Dermis blood vessel endothelial cell (primary cell): ENCODE measurements at places on chromosomes 12 and 14.

GRCh38 chr12:6161124-6161882, 36.8 kb upstream of the VWF start:
- peak; percentile 91 for DNase-seq

GRCh38 chr12:52434081-52434733, at the start of gene KRT75:
TSS of gene KRT75 (minus strand) at chr12:52434371. CDS start at chr12:52434304, 67 bp downstream.
- DNase-seq: no peak

GRCh38 chr12:56164345-56164729, 6.2 kb downstream of the MYL6 start:
- no peak for DNase-seq

DNA sequence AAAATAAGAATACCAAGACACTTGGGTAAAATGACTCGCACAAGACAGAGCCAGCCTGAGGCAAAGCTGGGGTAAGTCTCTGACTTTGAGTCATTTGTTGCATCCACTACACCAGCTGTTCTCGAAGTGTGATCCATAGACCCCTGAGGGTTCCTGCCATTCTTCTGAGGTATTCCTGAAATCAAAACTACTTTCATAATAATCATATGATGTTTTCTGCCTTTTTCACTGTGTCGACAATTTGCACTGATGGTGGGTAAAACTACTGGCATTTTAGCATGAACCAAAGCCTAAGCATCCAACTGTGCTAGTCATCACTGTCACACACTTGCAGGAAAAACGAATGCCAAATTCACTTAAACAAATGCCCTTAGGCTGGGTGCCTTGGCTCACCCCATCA, 135.5 kb upstream of the FUT8 start:
- no peak for DNase-seq

DNA sequence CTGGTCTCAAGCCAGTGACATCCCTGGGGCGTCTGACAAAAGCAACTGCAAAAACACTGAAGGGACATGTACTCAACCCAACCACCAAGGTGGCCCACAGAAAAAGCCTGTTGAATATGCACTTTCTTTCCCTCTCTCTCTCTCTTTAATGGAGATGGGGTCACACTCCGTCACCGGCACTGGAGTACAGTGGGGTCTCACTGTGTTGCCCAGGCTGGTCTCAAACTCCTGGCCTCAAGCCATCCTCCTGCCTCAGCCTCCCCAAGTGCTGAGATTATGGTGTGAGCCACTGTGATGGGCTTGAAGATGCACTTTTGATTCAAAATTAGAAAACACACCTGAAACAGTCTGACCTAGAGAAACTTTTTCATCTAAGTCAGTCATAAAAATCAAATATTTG, 7.2 kb upstream of the CD27 start:
- no peak for DNase-seq

GRCh38 chr14:21631084-21631483, 3.7 kb downstream of the OR10G2 start:
- no peak for DNase-seq

DNA sequence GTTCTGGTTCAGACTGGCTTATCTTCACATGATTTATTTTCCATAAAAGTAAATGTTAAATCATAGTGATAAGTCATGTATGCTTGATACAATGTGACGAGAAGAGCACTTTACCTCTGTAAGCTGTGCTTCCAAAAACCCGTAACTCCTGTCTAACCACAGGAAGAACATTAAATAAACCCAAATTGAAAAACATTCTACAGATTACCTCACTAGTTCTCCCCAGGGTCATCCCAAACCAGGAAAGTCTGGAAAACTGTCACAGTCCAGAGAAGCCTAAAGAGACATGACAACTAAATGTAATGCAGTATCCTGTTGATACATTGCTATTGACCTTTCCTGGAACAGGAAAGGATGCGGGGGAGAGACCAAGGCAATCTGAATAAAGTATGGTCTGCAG, 32.5 kb upstream of the DUSP6 start:
- DNase-seq: no peak

DNA sequence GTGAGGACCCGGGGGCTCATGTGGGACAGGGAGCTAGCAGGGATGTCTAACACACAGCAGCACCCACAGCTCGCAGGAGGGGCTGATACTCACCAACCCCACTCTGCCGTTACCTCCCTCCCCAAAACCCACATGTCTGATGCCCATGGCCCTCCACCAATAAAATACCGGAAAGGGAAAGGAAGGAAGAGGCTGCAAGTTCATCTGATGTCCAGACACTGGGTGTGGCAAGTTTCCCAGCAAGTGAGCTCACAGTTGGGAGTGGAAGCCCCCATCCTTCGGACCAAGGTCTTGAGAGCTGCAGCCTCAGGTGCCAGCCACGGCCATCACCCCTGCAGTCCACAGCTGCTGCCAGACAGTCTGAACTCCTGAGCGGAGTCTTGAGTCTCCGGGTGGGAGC, 39.3 kb upstream of the DIO3 start:
- DNase-seq: no peak

GRCh38 chr12:1781772-1782171, 38.6 kb upstream of the LRTM2 start:
- DNase-seq: no peak

DNA sequence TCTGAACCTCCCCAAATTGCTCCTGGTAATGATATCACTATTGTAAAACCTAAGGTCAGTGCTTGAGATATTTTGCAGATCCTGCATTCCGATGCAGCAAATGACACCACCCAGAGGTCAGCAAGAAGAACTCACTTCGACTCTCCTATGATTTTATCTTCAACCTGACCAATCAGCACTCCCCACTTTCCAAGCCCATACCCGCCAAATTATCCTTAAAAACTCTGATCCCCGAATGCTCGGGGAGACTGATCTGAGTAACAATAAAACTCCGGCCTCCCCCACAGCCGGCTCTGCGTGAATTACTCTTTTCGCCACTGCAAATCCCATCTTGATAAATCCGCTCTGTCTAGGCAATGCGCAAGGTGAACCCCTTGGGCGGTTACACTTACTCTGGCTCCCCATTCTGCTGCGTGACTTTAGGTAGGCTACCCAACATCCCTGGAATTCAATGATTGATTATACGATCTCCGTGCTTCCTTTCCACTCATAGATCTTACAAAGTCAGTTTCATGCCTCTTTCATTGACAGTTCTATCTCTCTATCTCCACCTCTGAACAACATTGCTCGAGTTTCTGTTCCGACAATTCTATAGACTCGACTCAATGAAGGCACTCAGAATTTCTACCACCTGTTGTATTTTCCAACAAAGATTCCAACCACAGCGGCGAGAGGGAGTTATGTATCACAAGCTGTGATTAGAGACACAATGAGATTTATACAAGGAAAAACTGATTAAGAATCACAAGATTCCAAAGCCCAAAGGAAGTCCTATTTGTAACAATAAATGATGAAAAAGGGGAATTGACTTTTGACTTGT, 939 bp downstream of the NPC2 start:
- peak; percentile 56 for DNase-seq

DNA sequence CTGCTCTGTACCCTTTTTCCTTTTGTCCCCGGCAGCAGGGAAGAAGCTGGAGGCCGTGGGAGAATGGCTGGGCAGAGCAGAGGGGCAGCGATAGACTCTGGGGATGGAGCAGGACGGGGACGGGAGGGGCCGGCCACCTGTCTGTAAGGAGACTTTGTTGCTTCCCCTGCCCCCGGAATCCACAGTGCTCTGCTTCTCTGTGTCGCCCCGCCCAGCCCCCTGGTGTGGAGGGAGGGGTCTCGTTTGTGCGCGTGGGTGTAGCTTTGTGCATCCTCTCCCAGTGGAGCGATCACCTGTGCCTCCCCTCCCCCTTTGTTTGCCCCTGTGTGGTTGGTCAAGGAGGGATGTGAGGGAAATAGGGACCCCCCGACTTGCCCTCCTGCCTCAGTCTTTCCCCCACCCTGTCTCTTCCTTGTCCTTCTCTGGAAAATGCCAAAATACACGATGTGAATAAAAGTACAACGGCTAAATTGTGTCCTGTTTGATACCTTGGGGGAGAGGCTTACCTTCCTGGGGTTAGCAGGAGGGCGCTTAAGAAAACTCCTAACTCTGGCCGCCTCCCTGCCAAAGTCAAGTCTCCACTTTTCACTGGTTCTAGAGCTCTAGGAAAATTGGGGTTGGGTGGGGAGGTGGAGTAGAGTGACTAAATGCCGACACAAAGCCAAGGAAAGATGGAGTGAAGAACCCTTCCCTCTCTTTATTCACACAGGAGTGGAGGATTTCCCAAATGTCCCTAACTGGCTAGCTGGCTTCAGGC, 990 bp upstream of the TPI1 start:
- DNase-seq: no peak

GRCh38 chr14:22848351-22849164, 12.2 kb downstream of the MMP14 start:
- peak; percentile 78 for DNase-seq

DNA sequence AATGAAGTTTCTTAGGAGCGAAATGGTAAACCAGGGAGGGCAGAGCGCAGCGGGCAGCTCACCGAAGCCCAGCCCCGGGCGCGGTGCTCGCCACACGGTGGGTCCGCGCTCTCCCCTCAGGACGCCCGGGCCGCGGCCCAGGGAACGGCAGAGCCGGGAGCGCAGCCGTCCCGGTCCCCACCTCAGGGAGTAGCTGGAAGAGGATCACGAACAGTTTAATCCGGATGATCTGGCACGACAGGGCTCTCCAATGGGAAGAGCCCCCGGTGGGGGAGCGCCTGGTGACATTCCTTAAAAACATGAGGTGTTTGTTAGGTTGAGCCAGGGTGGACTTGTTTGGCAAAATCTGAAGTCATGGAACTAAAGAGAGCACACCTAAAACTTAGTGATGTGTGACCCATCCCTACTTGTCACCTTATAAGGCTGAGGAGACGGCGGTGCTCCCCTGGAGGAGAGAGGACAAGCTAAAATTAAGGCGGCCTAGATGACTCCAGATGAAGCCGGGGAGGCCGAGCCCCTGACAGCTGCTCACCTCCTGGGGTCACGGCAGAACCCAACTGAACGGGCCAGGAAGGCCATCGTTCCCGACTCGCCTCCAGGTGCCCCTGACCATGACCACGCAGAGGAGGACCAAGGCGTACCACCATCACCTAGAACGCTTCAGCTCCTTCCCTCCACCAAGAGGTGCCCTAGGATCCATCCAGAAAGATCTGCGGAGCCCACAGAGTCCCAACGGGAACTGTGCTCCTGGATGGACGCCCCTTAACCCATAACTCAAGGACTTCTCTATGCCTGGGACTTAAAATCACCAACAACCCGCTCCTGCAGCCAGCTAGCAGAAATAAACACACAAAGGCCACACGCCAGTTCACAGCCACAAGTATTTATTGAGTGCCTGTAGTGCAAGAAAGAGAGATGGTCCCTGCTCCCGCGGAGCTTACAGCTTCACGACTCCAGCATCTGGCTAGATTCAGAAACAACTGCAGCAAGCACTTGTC, 866 bp upstream of the PITPNM2 start:
- no peak for DNase-seq

DNA sequence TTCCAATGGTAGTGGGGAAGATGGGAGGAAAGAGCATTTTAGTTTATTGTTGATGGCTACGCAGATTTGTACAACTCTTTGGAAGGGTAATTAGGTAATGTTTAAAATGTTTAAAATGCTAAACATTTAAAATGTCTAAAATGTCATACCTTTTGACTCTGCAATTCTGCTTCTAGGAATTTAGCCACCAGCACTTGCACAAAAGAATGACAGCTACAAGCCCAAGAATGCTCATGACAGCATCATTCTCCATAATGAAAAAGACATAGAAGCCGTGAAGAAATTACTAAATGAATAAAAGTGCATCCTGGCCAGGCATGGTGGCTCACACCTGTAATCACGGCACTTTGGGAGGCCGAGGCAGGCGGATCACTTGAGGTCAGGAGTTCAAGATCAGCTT, 19.9 kb upstream of the DYNC1H1 start:
- DNase-seq: no peak

- no peak for DNase-seq
Observed at GRCh38 chr12:132529156-132529839, 39.3 kb downstream of the FBRSL1 start.

- DNase-seq: no peak
Observed at GRCh38 chr12:124715121-124715990, 147.9 kb upstream of the NCOR2 start.
